ENCODE measurements at places on chromosomes 13 and 19.

DNA sequence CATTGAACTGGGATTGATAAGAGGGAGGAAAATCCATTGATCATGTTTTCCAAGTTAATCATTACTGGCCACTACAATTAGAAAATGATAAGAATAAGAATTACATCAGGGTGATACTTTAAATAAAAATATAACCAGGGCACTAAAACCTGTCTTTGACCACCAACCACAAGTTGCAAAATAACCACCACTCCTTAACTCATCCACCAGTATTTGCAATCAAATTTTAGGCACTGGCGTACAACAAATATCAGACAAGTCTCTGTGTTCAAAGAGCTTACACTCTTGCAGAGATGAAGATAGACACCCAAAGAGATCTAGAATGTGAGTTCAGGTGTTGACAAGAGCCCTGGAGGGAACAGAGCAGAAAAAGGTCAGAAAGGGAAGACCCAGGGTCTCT, 514 bp downstream of the CEACAM3 start:
- DNase-seq, result no peak

DNA sequence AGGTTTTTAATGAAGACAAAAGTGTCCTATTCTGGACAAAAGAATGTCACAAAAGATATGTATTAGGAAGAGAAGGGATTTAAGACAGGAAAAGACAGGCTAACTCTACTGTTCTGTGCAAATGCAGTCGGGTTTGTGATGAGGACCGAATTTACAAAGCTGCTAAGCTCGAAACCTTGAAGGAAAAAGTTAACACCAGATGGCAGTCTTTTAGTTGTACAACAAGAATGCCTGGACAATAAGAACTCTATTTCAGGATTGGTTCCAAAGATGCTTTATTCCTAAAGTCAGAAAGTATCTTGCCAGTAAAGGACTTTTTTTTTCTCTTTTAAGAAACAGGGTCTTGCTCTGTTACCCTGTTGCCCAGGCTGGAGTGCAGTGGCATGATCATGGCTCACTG, 51.1 kb downstream of the HS6ST3 start:
- DNase-seq, result no peak

- DNase-seq, result no peak
Observed at GRCh38 chr13:102128216-102128810, 273.5 kb downstream of the FGF14 start.

GRCh38 chr19:45066921-45067661, 9.2 kb downstream of the ZNF296 start:
- DNase-seq, result no peak

DNA sequence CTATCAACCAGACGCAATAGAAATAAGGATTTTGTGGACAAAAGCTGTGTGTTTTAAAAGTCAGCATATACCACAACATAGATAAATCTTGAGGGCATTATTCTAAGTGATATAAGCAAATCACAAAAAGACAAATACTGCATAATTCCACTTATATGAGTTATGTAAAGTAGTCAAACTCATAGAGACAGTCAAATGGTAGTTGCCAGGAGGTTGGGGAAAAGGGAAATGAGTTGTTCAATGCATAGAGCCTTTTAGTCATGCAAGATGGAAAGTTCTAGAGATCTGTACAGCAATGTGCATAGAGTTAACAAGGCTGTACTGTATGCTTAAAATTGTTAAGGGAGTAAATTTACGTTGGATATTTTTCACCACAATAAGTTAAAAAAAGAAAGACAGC, 244.7 kb downstream of the DCT start:
- DNase-seq, result no peak

GRCh38 chr13:98260357-98261164, 83.5 kb upstream of the RNF113B start:
- DNase-seq, result no peak

- DNase-seq, result no peak
Observed at GRCh38 chr19:36939153-36939552, 23.0 kb downstream of the ZNF568 start.

- no peak for DNase-seq
Observed at GRCh38 chr19:39342647-39343305, 555 bp downstream of the SAMD4B start.

- DNase-seq, result no peak
Observed at GRCh38 chr13:87975035-87975434, 303.9 kb downstream of the SLITRK5 start.

DNA sequence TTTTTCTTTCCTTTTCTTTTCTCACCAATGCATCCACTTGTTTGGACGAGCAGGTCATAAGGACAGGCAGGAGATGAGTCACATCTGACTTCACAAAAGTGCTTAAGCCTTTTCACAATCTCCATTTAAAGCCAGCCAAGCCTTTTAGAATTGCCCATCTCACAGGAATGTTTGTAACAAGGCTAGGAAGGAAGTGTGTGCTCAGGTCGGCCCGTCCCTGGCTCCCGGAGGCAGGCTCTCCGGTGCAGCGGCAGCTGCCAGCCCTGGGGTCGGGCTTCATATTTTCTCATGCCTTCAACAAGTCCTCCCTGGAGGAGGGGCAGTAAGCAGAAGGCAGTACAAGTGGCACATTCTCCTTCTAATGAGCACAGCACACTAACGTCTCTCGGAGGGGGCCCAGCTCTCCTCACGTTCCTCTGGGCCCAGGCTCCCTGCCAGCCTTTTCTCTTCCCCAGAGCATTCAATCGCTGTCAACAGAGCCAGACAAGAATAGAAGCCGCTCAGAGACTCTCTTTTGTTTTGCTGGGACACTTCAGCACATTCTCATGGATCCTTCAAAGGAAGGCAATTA, 180.5 kb downstream of the COL4A1 start:
- no peak for DNase-seq

- no peak for DNase-seq
Observed at GRCh38 chr13:99354371-99354951, 47.3 kb upstream of the GPR183 start.
